Stimulated activated naive B cell treated with anti-CD40 and anti-IgM and Interleukin-4, amounts not matched to agents 10 μg/mL and 1 μg/mL and 100 μg/mL, for 72 hours (primary cell): ENCODE measurements at places on chromosomes 13 and 19.

GRCh38 chr13:43363156-43363953 lies 340.0 kb downstream of the DNAJC15 start:
- DNase-seq: no peak

GRCh38 chr19:3682741-3683404 lies 17.4 kb downstream of the PIP5K1C start:
- DNase-seq: no peak

GRCh38 chr13:31105020-31105795 lies 56.5 kb downstream of the HSPH1 start:
- no peak for DNase-seq

GRCh38 chr13:44710576-44710975 lies 134.4 kb upstream of the TSC22D1 start:
- DNase-seq: peak; percentile 33

DNA sequence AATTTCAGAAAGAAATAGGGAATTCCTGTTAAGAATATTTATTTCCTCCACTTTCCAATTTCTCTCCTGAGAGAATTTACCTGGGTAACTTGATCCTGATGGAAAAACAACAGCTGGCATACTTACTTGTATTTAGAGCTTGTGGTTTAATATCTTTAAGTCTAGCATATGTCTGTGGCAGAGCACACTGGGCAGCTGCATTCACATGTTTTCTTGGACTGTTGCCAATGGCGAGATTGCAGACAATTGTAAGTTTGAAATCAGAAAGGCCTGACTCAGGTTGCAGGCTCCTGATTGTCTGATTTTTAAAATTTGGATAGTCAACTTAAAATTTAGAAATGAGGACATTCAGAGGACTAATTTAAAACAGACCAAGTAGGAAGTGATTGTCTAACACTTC lies 66.9 kb downstream of the NHLRC3 start:
- no peak for DNase-seq
